A673 (cell line): ENCODE measurements at places on chromosomes 2 and 18. TPM values are rescaled to one million over a fixed set of nuclear protein-coding genes. Genes with fewer than 3 reads are reported as not detected.

The FTCDNL1 gene
- total RNA-seq: 0.88 and 1.0 TPM in 2 replicates

The ACKR3 gene
- 0.31 and 0.52 TPM in 2 replicates for total RNA-seq

DNA sequence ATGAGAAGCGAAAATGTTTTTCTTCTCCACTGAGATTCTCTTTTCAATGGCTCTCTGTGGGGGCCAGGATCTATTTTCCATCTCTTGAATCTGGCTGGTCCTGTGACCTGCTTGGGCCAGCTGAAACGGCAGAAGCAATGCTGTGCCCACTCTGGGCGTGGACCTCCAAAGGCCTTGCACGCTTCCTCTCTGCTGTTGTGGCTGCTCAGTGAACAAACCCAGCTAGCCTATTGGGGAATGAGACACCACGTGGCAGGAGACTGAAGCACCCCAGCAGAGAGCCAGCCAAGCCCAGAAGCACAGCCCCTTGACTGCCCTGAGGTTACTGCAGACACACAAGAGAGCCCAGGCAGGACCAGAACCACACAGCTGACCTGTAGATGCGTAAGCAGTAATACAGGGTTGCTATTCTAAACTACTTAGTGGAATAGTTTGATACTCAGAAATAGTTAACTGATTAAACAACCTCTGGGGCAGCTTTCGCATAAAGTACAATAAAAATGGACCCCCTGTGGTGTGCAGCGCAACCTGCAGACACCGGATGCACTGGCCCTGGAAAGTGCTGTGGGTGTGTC lies 221.7 kb upstream of the SH3BP4 start:
- no peaks in the 10 kb centered on the region for H3K27me3 ChIP-seq
- H3K4me3 ChIP-seq: no peak overlapping the region
- no peaks in the 10 kb centered on the region for H3K4me1 ChIP-seq
- H3K27ac ChIP-seq: no peak overlapping the region

The KIF5C gene
- 0.58 and 0.74 TPM in 2 replicates for total RNA-seq

DNA sequence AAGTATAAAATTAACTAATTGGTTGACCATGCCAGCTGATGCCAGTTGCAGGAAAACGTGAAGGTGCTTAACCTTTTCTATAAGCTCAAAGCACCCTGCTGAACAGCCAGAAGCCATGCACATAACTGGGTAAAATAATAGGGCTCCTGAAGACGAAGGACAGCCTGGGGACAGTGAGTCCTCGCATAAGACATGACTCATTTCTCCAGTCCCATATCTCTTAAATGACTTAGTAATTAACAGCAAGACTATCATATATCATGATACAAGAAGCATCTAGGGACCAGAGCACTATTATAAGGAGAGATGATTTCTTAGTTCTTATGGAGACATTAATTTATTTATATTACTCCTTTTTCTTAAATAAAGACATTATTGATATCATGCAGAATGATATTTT lies 100.5 kb upstream of the DOK6 start:
- H3K4me1 ChIP-seq: no peaks in the 10 kb centered on the region
- no peak for DNase-seq

The LAMA3 gene
- total RNA-seq: 2.6 and 2.7 TPM in 2 replicates

- H3K4me3 ChIP-seq: no peak overlapping the region
- H3K36me3 ChIP-seq: no peaks in the 10 kb centered on the region
- no peak overlapping the region for H3K27ac ChIP-seq
These were observed 298.6 kb downstream of the CYP26B1 start for GRCh38 chr2:71849111-71849510.

- no peak overlapping the region for H3K4me3 ChIP-seq
- H3K27ac ChIP-seq: no peak overlapping the region
- no peaks in the 10 kb centered on the region for H3K27me3 ChIP-seq
- no peaks in the 10 kb centered on the region for H3K36me3 ChIP-seq
- H3K4me1 ChIP-seq: peaks cover 28% of the 10 kb centered on the region
- no peak for DNase-seq
These were observed 12.9 kb upstream of the NCKAP5 start for GRCh38 chr2:133581010-133581760.

The MBP gene
- total RNA-seq: 0.09 TPM in 1 of 2 replicates, not detected in the other

GRCh38 chr18:21663578-21663977 lies 41.0 kb downstream of the ABHD3 start:
- DNase-seq: no peak
- H3K27ac ChIP-seq: no peak overlapping the region
- peaks cover 27% of the 10 kb centered on the region for H3K36me3 ChIP-seq
- H3K4me3 ChIP-seq: no peak overlapping the region
- no peaks in the 10 kb centered on the region for H3K4me1 ChIP-seq

The CBLN2 gene
- total RNA-seq: 7.5 and 9.7 TPM in 2 replicates

DNA sequence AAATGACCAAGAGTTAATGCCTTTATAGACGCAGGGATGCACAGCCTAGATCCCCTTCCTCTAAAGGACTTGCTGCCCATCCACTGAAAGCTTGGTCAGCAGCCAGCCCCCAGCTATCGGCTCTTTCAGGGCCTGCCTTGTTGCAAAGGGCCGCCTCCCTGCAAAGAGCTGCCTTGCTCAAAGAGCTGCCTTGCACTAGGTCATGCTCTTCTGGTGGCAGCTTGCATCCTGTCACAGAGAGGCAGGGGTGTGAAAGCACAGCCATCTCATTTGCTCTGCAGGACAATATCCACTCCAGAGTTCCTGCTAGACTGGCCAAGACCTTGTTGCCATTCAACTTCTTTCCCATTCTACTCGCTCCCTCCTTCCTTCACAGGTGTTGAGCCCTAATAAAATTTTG lies 137.1 kb downstream of the MCFD2 start:
- no peaks in the 10 kb centered on the region for H3K27me3 ChIP-seq
- DNase-seq: no peak
- no peaks in the 10 kb centered on the region for H3K36me3 ChIP-seq
- no peak overlapping the region for H3K4me3 ChIP-seq
- H3K27ac ChIP-seq: no peak overlapping the region
- no peaks in the 10 kb centered on the region for H3K4me1 ChIP-seq

The DIPK1C gene
- not detected in 2 replicates for total RNA-seq

DNA sequence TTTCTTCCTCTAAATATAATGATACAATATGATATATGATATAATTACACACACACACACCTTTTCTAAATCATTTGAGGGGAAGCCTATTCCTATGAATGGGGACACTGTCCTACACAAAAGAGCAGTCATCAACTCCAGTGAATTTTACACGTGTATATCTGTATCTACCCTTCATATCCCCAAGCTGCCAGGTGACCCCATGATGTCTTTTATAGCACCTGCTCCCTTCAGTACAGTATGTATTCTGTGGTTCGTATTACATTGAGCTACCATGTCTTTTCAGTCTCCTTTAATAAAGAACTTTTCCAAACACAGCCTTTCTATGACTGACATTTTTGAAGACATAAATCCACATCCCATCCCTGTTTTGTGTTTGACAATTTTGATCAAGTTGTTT lies 19.0 kb downstream of the TBC1D8 start:
- no peaks in the 10 kb centered on the region for H3K27me3 ChIP-seq
- DNase-seq: no peak
- H3K36me3 ChIP-seq: no peaks in the 10 kb centered on the region

The GPR45 gene
- not detected in 2 replicates for total RNA-seq

The HNRNPLL gene
- total RNA-seq: 73.8 and 82.0 TPM in 2 replicates

DNA sequence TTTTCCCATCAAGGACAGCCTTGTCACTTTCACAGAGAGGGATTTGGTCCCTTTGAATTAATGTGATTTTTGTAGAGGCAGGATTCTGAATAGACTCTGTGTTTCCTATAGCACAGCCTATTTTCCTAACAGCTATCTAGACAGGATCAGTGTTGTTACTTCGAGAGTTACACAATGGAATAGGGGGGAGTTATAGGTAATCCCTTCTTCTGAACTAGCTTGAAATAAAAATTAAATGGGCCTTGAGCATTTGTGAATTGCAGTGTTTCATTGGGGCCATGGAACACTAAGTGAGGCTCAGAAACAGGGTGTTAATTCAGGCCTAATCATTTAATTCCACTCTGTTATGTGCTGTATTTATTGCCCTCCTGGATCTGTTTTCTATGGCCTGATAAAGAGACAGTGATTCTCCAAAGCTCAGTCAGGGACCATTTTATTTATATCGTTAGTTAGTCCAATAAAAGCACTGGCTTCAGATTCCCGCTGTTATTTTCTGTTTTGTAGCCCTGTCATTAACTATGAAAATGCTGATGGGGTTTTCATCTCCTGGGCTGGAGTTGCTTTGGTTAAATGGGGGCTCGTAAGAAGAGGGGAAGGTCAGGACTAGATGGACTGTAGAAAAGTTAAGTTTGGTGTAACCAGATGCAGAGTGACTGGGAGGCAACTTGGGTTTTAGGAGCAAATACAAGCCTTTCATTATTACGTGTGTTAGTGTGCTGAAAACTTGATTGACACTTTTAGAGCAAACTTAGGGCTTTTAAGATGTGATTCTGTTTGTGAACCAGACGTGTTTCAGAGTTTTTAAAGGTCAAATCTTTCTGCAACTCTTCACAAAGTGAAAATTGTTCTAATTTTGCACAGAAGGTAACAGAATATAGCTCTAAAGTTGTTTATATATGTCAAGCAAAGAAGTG lies 461.0 kb upstream of the HNRNPA3 start:
- H3K4me1 ChIP-seq: peaks cover 100% of the 10 kb centered on the region
- H3K27me3 ChIP-seq: no peaks in the 10 kb centered on the region
- H3K27ac ChIP-seq: peak overlapping the region; percentile 66
- no peak for DNase-seq
- no peak overlapping the region for H3K4me3 ChIP-seq

DNA sequence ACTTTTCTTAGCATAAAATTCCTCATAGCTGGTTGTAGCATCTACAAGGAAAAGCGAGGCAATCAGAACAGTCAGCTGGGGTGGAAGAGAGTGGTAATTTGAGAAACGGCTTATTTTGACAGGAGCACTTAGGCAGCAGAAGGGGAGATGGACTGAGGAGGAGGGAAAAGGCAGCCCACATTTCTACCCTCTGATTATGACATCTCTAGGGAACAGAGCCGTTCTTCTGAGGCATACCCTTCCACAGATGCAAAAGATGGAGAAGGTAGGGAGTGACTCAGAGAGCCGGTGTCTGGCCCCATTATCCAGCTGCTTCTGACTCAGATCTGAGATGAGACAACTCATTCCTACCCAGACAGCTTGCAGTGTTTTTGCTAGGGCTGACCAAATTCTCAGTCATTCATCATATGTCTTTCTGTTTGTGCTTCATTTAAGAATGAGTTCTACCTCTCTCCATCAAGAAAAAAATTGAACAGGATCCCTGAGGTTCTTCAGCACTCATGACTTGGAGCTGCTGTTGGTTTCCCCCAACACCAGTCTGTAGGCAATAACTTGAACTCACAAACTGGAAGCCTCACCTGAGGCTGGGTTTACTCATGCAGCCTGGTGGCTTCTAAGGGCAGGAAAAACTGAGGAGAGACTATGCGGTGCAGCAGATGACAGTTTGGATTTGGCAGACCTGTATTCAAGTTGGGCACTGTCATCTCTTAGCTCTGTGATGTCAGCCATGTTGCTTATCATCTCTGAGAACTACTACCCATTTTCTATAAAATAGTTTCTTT lies 15.9 kb upstream of the SEC11C start:
- H3K4me1 ChIP-seq: peaks cover 4% of the 10 kb centered on the region
- DNase-seq: peak; percentile 46
- no peak overlapping the region for H3K4me3 ChIP-seq
- no peaks in the 10 kb centered on the region for H3K27me3 ChIP-seq

The PIEZO2 gene
- 5.5 and 8.8 TPM in 2 replicates for total RNA-seq

The PKDCC gene
- total RNA-seq: 77.5 and 82.2 TPM in 2 replicates

DNA sequence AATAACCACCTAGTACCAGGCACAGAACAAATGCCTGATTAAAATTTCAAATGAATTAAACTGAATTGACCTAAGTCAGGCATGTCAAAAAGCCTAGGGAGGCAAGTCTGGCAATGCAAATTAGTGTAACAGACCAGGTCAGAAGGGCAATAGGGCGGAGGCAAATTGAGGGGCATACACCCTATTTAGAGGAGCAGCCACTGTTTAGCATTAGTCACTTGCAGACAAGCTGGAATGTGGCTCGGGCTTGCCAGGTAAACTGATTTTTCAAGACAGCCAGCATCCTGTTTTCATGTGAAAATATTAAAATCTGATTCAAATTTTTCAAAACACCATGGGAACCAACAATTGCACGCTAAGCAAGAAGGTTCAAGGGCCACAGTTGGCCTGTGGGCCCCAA lies 160.3 kb downstream of the EN1 start:
- H3K27ac ChIP-seq: no peak overlapping the region
- no peaks in the 10 kb centered on the region for H3K4me1 ChIP-seq
- H3K27me3 ChIP-seq: no peaks in the 10 kb centered on the region
- DNase-seq: no peak

DNA sequence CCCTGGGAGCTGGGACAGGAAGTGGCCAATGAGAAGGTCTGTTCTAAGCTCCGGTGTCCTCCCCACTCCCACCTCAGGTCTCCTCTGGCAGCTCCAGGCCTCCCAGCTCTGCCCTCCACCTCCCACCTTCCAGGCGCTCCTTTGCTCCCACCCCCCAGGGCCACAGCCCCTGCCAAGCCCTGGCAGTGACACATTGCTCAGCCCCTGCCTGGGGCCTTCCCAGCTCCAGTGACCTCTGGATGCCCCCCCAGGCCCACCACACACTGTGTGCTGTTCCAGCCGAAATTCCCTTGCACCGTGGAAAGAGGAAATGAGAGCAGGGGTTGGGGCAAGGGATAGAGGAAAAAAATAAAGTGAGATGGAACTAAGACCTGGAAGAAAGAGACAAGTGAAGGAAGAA lies 289.6 kb downstream of the CYP26B1 start:
- H3K27me3 ChIP-seq: no peaks in the 10 kb centered on the region
- no peak for DNase-seq
- no peak overlapping the region for H3K4me3 ChIP-seq
- H3K36me3 ChIP-seq: no peaks in the 10 kb centered on the region
- no peaks in the 10 kb centered on the region for H3K4me1 ChIP-seq

- H3K36me3 ChIP-seq: no peaks in the 10 kb centered on the region
- H3K27me3 ChIP-seq: no peaks in the 10 kb centered on the region
- no peak for DNase-seq
- H3K4me3 ChIP-seq: no peak overlapping the region
- H3K27ac ChIP-seq: no peak overlapping the region
These were observed 55.0 kb downstream of the PKDCC start for GRCh38 chr2:42102591-42103450.

The ACOXL gene
- 0.13 TPM in 1 of 2 replicates, not detected in the other for total RNA-seq

DNA sequence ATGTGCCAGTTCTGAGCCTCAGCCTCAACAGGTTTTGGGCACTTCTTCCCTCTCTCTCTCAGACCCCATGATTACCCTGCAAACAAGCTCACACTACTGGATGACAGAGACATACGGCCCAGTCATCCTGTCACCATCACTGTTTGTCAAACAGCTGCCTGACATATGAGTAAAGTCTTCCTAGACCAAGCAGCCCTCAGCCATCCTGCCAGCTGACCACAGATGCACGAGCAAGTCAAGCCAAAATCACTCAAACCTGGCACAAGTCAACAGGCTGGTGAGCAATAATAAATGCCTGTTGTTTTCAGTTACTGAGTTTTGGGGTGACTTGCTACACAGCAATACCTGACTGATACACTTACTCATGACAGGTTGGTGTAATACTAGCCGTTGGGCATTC lies 75.5 kb upstream of the KLF7 start:
- no peak overlapping the region for H3K27ac ChIP-seq
- no peak for DNase-seq
- no peaks in the 10 kb centered on the region for H3K27me3 ChIP-seq
- H3K36me3 ChIP-seq: no peaks in the 10 kb centered on the region
- no peaks in the 10 kb centered on the region for H3K4me1 ChIP-seq
- H3K4me3 ChIP-seq: no peak overlapping the region

The MEP1B gene
- total RNA-seq: 0.26 TPM in 1 of 2 replicates, not detected in the other

GRCh38 chr2:218218268-218219185 lies 1.5 kb downstream of the ARPC2 start:
- peak; percentile 10 for DNase-seq
- H3K4me3 ChIP-seq: peak overlapping the region; percentile 86
- no peaks in the 10 kb centered on the region for H3K36me3 ChIP-seq
- peaks cover 47% of the 10 kb centered on the region for H3K4me1 ChIP-seq
- peak overlapping the region; percentile 87 for H3K27ac ChIP-seq

The SEH1L gene
- 104 and 105 TPM in 2 replicates for total RNA-seq

The TPGS2 gene
- total RNA-seq: 102 and 106 TPM in 2 replicates
